Mesothelial cell of epicardium (in vitro differentiated cells): ENCODE measurements at places on chromosomes 1 and 21. TPM values are rescaled to one million over a fixed set of nuclear protein-coding genes. Genes with fewer than 3 reads are reported as not detected.

The COL24A1 gene
- 2.7 to 3.5 TPM (median 2.9 TPM) in 3 replicates for total RNA-seq

GRCh38 chr1:232474826-232475225 is 155.1 kb downstream of the SIPA1L2 start:
- H3K27me3 ChIP-seq: no peaks in the 10 kb centered on the region
- no peak for DNase-seq
- no peak overlapping the region for H3K4me3 ChIP-seq
- peaks cover 30% of the 10 kb centered on the region for H3K36me3 ChIP-seq
- no peak overlapping the region for H3K27ac ChIP-seq
- peaks cover 58% of the 10 kb centered on the region for H3K4me1 ChIP-seq

DNA sequence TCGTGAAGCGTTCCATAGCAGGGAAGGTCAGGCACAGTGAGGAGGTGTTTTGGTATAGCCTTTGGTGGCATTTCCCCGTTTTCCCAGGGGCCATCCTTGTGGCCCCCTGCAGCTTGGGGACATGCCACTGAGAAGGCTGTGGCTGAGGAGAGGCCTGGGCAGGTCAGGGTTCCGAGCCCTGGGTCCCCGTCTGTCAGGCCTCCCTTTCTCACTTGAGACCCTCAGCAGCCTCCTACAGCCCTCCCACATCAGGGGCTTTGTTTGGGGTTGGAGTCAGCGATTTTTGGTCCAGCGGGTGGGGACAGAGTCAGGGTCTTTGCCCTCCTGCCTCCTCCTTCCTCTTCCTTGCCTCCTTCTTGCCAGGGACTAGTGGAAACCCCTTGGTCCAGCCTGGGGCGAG is 22.2 kb downstream of the LDLRAP1 start:
- H3K4me1 ChIP-seq: peaks cover 58% of the 10 kb centered on the region
- H3K27me3 ChIP-seq: peaks cover 5% of the 10 kb centered on the region
- H3K4me3 ChIP-seq: no peak overlapping the region
- DNase-seq: no peak
- H3K36me3 ChIP-seq: no peaks in the 10 kb centered on the region

The NECTIN4 gene
- 29.9 to 31.5 TPM (median 30.6 TPM) in 3 replicates for total RNA-seq

The FAM3B gene
- total RNA-seq: 1.2 to 1.5 TPM (median 1.4 TPM) in 3 replicates

GRCh38 chr1:212718499-212718898 is 18.9 kb upstream of the BATF3 start:
- peaks cover 30% of the 10 kb centered on the region for H3K27me3 ChIP-seq
- no peak for DNase-seq
- H3K27ac ChIP-seq: no peak overlapping the region
- H3K36me3 ChIP-seq: peaks cover 2% of the 10 kb centered on the region
